Activated CD8-positive, alpha-beta T cell treated with anti-CD3 and anti-CD28 coated beads for 36 hours (primary cell): ENCODE measurements at places on chromosomes 4 and X.

- no peak for DNase-seq
Observed at GRCh38 chr4:17450269-17450804, 61.6 kb downstream of the QDPR start.

DNA sequence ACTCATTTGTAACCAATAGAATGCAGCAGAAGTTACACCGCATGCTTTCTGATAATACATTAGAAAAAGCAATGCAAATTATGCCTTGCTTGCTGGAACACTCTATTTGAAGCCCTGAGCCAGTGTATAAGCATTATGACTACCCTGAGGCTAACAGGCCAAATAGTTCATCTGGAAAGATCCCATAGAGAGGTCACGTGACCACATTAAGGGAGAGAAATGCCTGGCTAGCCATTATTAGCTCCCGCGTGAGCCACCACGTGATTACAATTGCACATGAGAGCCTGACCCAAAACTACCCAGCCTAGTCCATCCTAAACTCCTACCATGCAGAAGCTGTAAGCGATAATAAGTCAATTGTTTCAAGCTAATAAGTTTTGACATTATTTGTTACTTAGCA, 472.9 kb upstream of the GALNTL6 start:
- DNase-seq: no peak

- no peak for DNase-seq
Observed at GRCh38 chr4:176584031-176584606, 208.6 kb downstream of the VEGFC start.

GRCh38 chr4:70948665-70949260, 44.7 kb upstream of the DCK start:
- no peak for DNase-seq

- no peak for DNase-seq
Observed at GRCh38 chr4:46889410-46889809, 19.6 kb downstream of the COX7B2 start.

GRCh38 chrX:23548164-23548563, 119.1 kb upstream of the PRDX4 start:
- DNase-seq: no peak

GRCh38 chrX:68588602-68589371, 58.7 kb upstream of the STARD8 start:
- no peak for DNase-seq

DNA sequence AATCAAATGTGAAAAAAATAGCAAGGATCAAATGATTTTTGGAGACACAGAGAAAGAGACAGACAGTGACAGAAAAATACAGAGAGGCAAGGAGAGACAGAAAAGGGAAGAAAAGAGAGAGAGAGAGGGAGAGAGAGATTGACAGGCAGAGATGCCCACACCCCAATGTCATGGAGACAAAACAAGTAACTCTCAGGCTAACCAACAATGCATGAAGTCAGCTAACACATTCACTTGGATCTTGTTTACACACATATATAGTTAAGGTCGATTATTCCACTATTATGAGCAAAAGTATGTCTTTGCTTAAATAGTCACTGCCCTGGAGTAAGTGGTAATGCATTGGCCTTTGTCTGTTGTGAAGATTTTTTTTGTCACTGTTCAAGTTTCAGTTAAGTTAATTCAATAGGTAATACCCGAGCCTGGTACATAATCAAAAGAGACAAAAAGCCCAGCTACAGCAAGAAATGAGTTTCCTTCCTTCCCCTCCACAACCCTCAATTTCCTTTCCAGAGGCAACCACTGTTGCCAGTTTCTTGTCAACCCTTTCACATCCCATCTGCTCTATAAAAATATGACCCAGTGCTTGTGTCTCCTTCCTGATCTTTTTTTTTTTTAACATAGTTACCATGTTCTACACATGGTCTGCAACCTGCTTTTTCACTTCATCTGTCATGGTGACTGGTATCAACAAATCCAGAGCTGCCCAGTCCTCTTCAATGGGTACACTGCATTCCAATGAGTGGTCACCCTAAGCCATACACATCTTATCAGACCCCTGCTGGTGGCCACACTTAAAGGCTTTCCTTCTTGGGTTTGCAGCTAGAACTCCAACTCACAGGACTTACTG, 52.1 kb downstream of the PROM1 start:
- no peak for DNase-seq

DNA sequence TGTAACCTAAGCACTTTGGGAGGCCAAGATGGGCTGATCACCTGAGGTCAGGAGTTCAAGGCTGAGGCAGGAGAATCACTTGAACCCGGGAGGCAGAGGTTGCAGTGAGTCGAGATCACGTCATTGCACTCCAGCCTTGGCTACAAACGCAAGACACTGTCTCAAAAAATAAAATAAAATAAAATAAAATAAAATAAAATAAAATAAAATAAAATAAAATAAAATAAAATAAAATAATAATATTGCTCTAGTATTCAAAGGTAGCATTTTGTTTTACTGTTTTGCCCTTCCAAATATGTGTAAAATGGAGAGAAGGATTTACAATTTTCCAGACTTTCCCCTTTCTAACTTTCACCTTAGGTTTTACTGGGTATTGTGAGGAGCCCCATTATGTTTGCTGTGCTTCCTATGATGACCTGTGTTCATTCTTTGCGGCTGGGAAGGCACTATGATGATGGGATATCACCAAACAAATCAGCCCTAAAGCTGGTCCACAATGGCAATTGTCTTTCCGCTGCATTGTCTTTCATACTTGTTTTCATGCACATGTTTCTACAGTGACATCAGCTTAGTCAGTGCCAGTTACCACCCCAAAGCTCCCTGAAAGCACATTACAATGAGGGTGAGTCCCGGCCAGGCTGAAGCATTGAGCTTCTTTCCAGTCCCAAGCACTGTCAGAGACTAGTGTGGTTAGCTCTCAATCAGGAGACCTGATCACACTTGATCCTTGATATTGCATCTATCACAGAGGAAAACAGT, 50.8 kb downstream of the DTHD1 start:
- DNase-seq: peak; percentile 26

DNA sequence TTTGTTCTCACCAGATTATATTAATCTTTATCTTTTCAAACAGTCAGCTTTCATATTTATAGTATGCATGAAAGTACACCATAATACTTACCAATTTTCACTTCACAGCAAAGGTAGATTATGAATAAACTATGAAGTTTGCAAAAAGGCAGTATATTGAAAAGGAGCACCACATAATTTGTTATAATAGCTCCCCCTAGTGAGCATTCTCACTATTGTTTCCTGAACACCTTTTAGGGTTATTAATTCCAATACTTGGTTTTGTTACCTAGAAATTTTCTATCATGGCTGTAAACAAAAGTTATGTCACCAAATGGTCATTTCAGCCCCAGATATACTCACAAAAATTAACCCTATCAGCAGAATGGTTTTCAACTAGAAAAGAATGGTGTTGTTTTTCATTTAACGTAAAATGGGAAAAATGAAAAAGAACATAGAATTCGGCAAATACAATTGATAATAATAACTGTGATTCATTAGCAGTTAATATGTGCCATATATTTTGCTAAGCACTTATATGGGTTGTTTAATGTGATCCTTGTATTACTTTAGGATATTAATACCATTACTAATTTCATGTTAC, 30.2 kb upstream of the NKX6-1 start:
- DNase-seq: no peak

GRCh38 chr4:79249881-79250503, 75.9 kb downstream of the NAA11 start:
- DNase-seq: peak; percentile 11
